ENCODE measurements at places on chromosomes 1 and 21.

DNA sequence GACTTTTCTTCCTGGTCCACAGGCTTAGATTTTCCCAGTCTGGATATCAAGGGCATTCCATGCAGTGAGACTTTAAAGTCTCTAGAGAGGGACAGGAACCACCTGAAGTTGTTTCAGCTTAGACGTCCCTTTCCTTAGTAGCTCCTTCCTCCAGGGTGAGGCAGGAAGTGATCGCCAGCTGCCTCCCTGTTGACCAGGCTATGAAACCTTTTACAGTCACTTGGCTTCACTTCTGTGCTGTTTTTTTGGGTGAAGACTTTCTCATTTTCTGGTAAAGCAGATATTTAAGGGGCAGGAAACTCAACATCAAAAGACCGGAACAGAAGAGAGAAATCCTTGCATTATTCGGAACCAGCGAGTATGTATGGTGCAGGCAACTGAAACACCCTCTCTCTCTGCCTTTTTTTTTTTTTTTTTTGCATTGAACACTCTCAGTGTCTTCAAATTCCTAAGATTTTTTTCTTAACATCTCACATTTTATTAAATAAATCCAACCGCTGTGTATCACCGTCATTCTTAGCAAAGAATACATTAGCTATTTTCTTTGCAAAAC is 234.6 kb upstream of the IRF2BP2 start:
- peak; percentile 42 for DNase-seq

GRCh38 chr1:225418059-225418458 is 9.8 kb downstream of the LBR start:
- no peak for DNase-seq

DNA sequence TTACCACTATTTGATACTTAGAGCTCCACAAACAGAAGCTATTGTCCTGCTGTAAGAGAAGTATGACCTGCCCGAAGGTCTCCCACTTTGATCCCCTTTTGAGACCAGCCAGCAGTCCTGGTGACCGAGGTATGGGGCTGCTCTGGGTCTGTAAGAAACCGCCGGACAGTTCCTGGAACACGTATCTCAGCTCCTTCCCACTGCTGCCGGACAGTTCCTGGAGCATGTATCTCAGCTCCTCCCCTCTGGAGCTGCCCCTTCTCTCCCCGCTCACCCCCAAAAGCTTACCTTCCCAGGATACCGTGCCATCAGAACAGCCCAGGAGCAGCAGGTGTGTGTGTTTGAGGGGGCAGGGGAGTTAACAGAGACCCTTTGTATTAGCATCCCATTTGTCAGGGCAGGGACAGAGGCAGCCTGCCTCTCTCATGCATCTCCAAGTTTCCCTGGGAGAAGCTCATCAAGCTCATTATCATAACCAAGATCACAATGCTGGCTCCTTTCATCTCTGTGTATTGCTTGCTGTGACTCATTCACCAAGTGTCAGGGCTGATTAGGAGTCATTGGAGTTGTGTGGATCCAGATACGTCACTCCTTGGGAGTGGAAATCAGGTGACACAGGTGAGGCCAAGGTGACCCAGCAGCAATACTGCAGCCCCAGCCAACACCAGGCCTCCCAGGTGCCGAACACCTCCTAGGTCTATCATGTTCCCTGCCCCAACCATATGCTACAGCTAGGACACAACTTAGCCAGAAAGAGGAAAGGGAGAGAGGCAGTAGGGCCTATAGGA is 25.3 kb downstream of the OPTC start:
- DNase-seq, result no peak

GRCh38 chr21:33908760-33909159 is 6.8 kb downstream of the ATP5PO start:
- no peak for DNase-seq

GRCh38 chr1:245516284-245516759 is 361.5 kb downstream of the KIF26B start:
- no peak for DNase-seq

DNA sequence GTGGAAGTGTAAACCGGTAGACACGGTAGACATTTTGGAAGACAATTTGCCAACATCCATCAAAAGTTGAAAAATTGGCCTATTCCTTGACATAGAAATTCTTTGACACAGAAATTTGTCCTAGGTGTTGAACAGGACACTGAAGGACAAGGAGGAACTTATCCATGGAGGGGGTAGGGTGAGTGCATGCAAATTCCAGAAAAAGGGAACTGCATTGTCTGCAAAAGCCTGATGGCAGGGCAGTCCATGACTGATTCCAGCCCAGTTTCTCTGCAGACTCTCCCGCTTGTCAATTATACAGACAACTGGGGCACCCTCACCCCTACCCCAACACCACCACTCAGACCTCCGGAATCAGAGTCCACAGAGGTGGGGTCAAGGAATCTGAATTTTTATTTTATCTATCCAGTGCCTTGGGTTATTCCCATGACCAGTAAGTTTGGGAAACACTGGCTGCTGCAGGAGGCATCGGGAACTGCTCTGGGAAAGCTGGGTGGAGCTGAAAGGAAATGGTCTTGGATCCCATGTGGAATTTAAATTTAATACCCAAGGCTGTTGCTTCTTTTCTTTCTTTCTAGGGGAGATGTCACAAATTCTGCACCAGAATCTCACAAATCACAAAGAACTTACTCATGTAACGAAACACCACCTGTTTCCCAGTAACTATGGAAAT is 103.3 kb upstream of the SLC45A1 start:
- DNase-seq, result no peak
